Fibroblast of pulmonary artery (primary cell): ENCODE measurements at places on chromosomes 1 and 21.

- DNase-seq: no peak
These were observed 2.0 kb upstream of the ATP13A2 start for GRCh38 chr1:17013491-17014320.

DNA sequence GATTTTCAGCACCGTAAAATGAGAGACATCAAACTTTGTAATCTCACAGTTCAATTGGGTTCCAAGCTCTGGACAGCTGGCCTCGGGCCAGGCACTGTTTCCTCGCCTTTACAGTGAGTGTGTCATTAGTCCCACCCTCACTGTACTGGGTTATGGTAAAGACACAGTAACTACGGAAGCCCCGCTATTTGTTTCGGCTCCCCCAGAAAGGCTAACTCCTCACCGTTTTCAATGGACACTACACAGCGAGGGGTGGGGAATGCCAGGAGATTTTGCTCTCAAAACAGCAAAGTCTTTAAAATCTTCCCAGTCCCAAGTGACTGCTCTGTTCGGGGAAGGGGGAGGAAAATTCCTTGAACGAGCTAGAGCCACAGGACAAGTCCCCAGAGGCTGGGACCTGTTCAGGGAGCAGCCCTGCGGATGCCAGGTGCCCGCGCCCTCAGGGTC, 757 bp upstream of the SPSB1 start:
- DNase-seq: peak; percentile 78

DNA sequence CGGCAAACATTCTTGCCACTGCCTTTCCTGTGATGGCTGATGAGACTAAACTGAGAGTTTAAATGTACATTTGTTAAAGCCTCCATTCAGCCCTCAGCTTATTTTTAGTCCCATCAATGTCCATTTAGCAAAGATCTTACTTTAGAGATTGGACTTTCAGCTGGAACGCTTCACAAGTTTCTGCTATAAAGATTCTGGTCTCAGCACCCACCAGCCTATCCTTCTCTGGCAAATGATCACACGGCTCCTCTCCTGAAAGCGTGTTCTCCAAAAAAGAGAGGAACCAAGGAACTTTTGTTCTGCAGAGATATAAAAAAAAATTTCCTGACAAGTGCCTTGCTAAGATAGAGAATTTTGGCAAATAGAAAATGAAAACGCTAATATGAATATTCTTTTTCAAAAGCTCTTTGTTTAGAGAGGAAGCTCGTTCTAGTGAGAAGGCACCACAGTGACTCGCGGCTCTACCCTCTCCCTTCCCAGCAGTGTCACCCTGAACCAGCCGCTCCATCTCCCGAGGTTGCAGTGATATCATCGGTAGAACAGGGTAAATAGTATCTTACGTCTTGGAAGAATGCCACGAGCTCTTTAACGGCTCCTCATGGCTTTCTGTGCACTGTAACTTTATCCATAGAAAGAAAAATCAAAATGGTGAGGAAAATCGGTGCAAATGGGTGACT, 200.2 kb downstream of the APP start:
- peak; percentile 44 for DNase-seq

DNA sequence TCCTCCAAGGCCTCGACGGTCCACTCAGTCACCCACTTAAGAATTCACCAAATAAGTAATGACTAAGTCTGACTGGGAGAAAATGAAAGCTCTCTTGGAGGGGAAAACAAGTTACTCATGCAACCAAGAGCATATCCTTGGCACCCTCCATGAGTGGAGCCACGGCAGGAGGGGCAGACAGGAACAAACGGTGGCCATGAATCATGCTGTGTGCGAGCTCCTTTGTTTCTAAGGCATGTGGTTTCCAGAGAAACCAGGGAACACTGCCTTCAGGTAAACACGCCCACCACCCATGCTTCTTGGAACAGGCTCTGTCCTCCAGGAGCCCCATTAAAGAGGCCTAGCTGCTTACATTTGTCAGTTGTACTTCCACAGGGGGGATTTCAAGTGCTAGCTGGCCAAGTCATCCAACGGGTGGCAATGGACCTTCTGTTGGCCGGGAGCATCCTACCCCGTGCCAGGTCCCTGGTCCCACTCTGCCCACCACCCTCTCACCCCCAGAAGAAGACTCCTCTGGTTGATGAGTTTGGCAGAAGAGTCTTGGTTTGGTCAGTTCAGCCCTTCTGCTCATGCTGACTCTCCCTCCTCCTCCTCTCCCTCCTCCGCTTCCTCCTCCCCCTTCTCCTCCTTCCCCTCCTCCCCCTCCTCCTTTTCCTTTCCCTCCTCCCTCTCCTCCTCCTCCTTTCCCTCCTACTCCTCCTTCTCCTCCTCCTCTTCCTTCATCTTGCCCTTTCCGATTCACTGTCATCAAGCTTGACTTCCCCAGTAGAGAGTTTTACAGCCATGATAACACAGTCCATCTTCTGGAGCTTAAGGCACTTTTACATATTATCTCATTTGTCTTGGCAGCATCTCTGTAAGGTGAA, 107.6 kb downstream of the CCDC185 start:
- peak; percentile 91 for DNase-seq

DNA sequence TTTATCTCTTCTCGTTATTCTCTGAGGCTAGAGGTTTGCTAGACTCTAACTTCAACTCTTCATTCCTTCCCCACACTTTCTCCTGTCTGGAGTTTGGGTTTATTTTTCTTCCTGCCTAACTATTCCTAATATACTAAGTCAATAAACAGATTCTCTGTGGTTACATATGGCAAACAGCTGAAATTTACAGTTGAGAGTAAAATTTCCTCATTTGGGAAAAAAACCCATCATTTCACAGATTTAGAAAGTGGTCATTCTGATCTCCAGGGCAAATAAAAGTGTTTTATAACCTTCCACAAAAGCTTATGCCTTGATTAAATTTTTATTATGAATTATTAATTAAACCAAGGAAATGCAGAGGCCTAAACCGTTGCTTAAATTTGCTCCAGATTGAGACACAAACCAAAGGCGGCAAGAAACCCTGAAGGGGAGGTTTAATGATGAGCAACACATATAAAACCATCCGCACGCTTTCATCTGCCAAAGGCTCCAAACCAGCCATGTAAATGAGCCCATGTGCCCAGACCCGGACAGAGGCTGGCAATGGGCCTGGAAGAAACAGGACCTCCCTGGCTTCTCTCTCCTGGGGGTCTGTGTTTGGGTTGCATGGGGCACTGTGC, 201.7 kb upstream of the LMO4 start:
- no peak for DNase-seq
